Gastroesophageal sphincter (tissue), 4 donors: ENCODE measurements at places on chromosomes 11 and 22. TPM values are rescaled to one million over a fixed set of nuclear protein-coding genes. Genes with fewer than 3 reads are reported as not detected.

TRIM22 gene
- 50.4 TPM for total RNA-seq

DNA sequence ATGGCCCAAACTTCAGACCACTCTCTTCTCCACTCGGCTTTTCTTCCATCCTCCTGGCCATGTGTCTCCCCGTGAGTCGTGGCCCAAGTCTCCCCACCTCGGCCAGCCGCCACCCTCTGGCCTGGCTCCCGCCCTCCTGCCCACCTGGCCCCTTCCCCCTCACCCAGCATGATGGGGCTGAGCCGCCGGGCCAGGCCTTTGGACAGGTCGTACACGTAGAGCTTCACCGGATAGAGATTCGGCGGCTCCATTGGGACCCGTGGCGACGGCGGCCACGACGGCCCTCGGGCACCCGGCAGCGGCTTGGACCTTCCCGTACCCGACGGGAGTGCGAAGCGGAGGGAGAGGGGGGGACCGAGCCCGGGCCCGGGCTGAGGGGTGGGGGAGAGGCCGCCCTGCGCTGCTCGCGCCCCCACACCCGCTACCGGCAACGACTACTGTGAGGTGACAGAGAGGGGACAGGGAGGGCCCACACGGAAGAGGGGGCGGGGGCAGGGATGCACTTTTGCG is at the start of gene DESI1:
TSS of gene DESI1 (minus strand) at position 455 of the 510 bp plus-strand sequence. CDS start at position 251, 204 bp downstream.
- ATAC-seq, result peak; percentile 21

DCHS1 gene
- 35.4 TPM for total RNA-seq

AGBL2 gene
- total RNA-seq, result 1.2 TPM

- no peak for ATAC-seq
Measured at GRCh38 chr11:23944923-23945322, 551.9 kb upstream of the LUZP2 start.

DNA sequence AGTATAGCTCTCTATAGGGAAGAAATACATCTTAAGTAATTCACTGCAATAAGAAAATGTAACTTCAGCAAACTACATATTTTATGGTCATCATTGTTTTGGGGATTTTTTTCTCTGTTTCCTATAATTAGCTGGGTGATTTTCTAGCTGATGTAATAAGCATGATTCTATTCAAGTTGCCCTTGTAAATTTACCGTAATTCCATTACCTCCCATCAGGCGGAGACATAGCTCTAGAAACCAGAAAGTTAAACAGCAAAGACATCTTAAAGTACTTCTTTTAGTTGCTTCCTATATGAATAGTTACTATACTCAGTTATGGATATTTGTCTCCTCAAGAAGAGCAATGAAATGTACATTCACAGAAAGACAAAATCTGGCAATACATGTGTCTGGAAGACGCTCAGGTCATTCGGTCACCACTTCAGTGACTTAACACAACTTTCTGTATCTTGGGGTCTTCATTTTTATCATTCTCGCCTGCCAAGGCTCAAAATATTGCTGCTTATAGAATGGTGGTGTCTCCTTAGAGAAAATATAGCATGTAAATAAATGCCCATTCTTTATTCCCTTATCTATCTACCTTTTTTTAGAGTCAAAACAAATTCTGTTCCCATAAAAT is 239.9 kb upstream of the ZC3H12C start:
- ATAC-seq, result no peak

PGGHG gene
- total RNA-seq, result 35.3 TPM

DNA sequence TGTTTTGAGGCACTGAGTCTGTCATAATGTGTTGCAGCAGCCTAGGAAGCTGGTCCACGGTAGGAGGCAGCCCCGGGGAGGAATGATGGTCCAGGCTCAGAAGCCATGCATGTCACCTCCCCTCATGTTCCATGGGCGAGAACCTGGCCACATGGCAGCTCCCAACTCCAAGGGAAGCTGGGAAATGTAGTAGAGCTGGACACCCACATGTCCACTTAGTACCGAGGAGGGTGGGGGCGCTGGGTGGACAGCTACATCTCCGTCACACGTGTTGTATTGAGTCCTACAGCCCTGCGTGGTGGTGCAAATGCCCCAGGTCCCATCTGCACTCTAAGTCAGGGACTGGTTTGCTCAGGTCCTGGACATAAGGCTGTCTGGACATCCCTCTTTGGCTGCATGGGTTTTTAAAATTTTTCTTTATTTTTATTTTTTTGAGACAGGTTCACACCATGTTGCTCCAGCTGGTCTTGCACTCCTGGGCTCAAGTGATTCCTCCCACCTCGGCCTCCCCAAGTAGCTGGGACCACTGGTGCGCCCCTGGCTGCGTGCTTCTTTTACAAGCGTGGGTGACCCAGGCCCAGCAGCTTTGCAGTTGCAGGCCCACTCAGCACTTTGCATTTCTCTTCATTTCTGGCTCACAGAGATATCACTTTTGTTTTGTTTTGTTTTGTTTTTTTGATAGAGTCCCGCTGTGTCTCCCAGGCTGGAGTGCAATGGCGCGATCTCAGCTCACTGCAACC is 3.9 kb upstream of the CTTN start:
- ATAC-seq, result no peak

GRCh38 chr11:115873813-115874212 is 369.6 kb upstream of the CADM1 start:
- no peak for ATAC-seq

- ATAC-seq, result no peak
Measured at GRCh38 chr11:58027341-58027740, 3.4 kb upstream of the OR6Q1 start.

DNA sequence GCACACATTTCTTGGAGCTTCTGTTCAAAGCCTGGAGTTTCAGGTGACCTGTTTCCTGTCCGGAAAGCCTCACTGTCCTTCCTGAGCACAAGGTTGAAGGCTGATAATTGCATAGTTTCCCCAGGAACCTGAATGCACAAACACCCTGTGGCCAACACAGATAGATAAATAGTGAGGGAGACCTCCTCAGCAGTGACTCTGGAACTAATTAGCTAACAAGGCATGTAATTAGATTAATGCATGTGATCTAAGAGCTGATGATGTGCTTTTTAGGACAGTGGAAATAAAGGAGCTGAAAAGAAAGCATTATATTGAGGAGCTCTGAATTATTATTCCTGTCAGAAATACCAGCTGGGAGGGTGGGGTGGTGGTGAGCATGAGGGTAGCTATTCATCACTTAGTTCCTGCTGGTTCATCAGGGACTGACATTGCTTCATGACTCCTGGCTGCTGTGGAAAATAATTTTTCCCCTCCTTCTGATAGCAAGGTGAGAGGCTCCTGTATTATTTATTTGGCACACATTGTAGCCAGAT is 101.1 kb downstream of the NELL1 start:
- ATAC-seq, result no peak

DNA sequence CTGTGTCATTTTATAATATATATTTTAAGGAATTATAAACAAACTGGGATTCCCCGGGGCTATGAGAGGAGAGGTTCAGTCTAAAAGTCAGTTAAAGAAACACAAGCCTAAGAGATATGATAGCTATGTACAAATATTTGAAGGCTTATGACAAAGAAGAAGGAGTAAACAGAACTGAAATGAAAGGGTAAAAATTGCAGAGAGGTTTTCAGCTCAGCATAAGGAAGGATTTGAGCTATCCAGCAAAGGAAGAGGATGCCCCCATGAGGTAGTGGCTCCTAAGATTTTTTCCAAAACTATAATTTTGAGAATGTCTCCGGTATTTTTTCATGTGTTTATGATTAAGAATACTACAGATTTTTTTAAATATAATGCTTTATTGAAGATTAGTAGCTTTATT is 57.9 kb upstream of the ANGPTL5 start:
- ATAC-seq, result no peak

GRCh38 chr22:36336246-36337182 is 51.3 kb downstream of the MYH9 start:
- ATAC-seq, result no peak

DNA sequence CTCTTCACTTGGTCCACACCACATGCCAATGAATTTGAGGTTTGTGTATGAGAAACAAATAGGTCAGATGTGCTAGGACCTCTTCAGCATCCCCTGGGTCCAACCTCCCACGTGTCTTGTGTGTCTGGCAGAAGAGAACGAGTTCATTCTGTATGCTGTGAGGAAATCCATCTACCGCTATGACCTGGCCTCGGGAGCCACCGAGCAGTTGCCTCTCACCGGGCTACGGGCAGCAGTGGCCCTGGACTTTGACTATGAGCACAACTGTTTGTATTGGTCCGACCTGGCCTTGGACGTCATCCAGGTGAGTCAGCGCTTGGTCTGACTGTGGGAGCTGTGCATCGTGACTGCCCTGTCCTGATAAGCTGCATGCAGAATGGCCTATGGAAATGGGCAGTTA is 101.0 kb upstream of the SORL1-AS1 start:
- ATAC-seq, result no peak

DNA sequence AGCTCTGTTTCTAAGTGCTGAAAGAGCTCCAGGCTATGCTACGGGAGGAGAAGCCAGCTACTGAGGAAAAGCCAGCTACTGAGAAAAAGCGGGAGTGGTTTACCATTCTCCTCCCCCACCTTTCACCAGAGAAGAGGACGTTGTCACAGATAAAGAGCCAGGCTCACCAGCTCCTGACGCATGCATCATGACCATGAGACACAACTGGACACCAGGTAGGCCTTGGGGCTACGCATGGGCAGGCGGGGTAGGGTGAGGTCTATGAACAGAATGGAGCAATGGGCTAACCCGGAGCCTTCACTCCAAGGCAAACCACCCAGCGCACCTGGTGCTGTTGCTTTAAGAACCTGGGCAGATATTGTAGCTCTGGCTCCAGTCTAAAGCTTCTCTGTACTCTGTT is 1.1 kb downstream of the IL18BP start:
- ATAC-seq, result peak; percentile 8

ZNF408 gene
- 10.2 TPM for total RNA-seq

DNA sequence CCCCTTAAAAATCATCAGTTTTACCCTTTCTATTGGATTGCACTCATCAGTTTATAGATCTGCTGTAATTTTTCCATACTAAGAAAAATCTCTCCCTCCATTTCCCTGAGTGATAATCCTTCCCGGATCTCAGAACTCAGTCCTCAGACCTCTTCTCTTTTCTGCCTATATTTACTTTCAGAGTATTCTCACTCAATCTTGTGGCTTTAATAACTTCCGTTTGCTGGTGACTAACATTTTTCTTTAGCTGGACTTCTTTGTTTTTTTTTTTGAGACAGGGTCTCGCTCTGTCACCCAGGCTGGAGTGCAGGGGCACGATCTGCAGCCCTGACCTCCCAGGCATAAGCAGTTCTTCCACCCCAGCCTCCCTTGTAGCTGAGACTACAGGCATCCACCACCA is 10.4 kb downstream of the ATXN10 start:
- ATAC-seq, result no peak

DEFB131B gene
- total RNA-seq, result not detected

DNA sequence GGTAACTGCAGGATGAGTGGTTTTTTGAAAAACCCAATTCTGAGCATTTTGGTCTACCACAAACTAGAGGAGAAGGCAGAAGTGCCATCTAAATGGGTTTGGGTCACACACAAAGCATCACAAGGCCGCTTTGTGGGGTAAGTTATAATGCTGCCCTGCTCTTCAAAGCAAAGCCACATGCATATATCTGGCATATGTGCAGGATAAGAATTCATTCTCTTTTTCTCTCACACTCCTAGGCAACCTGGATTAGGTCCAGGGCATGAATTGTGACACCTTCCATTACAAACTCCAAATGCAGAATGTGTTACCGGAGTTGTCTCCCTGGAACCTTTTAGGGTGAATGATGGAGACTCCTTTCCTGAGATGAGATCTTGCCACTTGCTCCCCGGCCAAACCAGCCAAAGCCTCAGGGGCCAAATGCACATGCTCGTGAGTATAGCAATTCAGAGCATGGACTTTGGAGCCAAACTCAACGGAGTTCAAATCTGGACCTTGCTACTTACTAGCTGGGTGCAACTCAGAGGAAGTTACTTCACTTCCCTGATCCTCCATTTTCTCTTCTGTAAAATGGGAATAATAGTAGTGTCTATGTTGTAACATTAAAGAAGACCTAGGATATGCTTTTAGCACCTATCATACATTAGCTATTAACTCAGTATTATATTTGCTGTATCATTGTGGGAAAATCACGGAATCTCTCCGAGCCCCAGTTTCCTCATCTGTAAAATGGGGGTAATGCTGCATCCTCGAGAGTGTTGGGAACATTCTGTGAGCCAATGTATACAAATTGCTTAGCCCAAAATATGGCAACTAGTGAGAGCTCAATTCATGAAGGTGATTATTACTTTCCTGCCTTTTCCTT is 96.6 kb downstream of the COMMD9 start:
- no peak for ATAC-seq

- ATAC-seq, result peak; percentile 53
Measured at GRCh38 chr11:64729851-64730382, 6.9 kb upstream of the NRXN2 start.

OR5B17 gene
- total RNA-seq, result not detected

DNA sequence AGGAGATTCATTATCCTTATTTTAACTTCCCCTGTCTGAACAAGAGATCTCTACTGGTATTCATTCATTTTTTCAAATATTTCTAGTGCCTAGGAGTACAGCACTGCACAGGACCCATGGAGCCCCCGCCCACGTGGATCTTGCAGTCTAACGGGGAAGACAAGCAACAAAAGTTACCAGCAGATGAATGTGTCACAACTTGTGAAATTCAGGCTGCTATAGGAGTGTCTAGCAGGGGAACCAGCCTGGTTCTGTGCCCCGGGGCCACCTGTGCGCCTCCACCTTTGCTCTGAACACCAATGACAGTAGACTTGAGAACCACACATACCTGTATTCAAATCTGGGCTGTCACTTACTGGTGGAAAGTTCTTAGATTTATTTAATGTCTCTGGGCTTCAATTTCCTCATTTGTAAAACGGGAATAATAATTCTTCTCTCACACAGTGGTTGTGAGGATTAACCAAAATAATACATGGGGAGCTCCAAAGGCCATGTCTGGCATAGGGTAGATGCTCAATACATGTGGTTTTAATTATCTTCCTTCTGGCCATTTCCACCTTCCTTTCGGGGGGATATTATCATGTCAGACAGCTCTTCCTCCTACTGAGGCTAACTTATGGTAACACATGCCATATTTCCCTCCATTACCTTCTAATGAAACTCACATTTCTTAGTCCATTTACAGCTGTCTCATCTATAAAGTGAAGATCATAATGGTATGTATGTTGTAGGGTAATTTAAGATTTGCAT is 17.8 kb downstream of the POU2AF1 start:
- no peak for ATAC-seq

OR10G7 gene
- not detected for total RNA-seq

DNA sequence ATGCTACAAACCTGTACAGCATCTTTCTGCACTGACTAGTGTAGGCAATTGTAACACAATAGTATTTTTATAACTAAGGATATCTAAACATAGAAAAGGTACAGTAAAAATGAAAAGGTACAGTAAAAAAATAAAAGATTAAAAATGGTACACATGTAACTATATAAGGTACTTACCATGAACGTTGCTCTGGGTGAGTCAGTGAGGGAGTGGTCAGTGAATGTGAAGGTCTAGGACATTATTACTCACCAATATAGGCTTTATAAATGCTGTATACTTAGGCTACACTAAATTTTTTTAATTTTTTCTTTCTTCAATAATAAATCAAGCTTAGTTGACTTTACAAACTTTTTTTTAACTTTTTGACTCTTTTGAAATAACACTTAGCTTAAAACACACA is 59.9 kb downstream of the EIF3M start:
- no peak for ATAC-seq

- peak; percentile 90 for ATAC-seq
Measured at GRCh38 chr11:120168960-120169681, 31.2 kb upstream of the TRIM29 start.

GRCh38 chr11:70675697-70676374 is 277.5 kb downstream of the CTTN start:
- no peak for ATAC-seq
